Activated T-cell treated with anti-CD3 and anti-CD28 coated beads, Interleukin-2, amount 50 U/mL, for 72 hours (primary cell): ENCODE measurements at places on chromosomes 1 and 21. TPM values are rescaled to one million over a fixed set of nuclear protein-coding genes. Genes with fewer than 3 reads are reported as not detected.

- H3K4me1 ChIP-seq, result peaks cover 20% of the 10 kb centered on the region
- H3K27ac ChIP-seq, result no peak overlapping the region
- H3K36me3 ChIP-seq, result no peaks in the 10 kb centered on the region
- no peak overlapping the region for H3K4me3 ChIP-seq
- DNase-seq, result no peak
Observed at GRCh38 chr1:202639500-202639899, 70.8 kb downstream of the SYT2 start.

- no peak for DNase-seq
- no peak overlapping the region for H3K4me3 ChIP-seq
- H3K27ac ChIP-seq, result no peak overlapping the region
- H3K27me3 ChIP-seq, result peaks cover 68% of the 10 kb centered on the region
- H3K4me1 ChIP-seq, result peaks cover 23% of the 10 kb centered on the region
- no peaks in the 10 kb centered on the region for H3K36me3 ChIP-seq
Observed at GRCh38 chr1:63777286-63777685, 3.5 kb downstream of the ROR1 start.

- no peaks in the 10 kb centered on the region for H3K36me3 ChIP-seq
- H3K27me3 ChIP-seq, result no peaks in the 10 kb centered on the region
- no peak overlapping the region for H3K4me3 ChIP-seq
- H3K4me1 ChIP-seq, result no peaks in the 10 kb centered on the region
- DNase-seq, result no peak
Observed at GRCh38 chr1:88286716-88287115, 397.4 kb upstream of the PKN2 start.

DNA sequence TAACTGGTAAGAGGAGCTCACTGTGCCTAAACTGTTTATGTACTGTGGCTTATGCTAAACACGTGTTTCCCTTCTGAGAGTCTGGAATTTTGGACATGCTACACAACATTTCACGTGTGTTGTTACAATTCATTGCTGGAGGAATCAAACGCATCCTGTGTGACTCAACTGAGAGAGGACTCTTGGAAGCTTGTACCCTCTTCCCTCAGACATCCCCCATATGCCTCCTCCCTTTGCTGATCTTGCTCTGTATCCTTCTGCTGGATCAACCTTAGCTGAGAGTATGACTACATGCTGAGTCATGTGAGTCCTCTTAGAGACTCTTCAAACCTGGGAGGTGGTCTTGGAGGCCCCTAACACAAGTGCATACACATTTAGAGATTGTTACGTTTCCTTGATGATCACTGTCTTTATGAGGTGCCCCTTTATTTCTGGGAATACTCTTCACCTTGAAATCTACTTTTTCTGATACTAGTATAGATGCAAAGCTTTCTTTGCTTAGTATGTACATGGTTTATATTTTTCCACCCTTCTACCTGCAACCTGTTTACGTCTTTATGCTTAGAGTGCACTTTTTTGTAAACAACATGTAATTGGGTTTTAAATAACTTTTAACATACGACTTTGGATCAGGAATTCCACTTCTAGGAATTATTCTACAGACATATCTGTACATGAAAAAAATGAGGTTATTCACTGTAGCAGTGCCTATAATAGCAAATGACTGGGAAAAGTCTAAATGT is 8.7 kb downstream of the NPHP4 start:
- no peaks in the 10 kb centered on the region for H3K27me3 ChIP-seq
- H3K36me3 ChIP-seq, result no peaks in the 10 kb centered on the region
- no peak overlapping the region for H3K4me3 ChIP-seq

DNA sequence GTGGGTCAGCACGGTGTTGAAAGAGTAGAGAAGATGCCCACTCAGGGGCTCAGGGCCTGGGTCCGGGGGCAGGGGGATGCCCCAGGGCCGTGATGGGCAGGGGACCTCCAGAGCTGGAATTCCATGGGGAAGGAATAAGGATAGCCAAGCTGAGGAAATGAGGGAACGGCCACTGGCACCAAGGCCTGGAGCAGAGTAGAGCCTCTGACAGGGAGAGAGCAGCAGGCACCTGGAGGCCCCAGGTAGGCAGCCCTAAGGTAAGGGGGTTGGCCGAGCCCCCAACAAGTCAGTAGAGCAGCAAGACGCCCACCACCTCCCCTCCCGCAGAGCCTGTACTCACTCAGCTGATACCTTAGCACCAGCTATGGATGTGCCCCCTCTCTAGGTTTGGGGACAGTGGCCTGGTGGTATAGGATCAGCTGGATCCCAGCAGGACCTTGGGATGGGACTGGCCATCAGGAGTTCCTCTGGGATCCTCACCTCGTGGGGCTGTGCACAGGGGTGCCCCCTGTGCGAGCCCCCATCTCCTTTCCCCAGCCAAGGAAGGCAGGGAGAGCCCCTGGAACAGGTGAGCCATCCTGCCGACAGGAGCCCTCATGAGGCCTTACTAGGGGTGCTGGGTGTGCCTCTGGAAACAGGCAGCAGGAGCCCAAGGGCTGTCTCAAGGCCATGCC is 21.0 kb upstream of the ARF1 start:
- peaks cover 9% of the 10 kb centered on the region for H3K4me1 ChIP-seq
- DNase-seq, result no peak
- peaks cover 44% of the 10 kb centered on the region for H3K27me3 ChIP-seq
- no peak overlapping the region for H3K27ac ChIP-seq

Gene SPRR2E
- not detected for total RNA-seq
